ENCODE measurements at places on chromosomes 4 and X. TPM values are rescaled to one million over a fixed set of nuclear protein-coding genes. Genes with fewer than 3 reads are reported as not detected.
A peak's percentile ranks its signal among the peaks of the same experiment; 100 is the strongest.

ASB9 gene
- 0.66 TPM for polyA plus RNA-seq

GPR82 gene
- not detected for polyA plus RNA-seq

FGFBP1 gene
- 2,189 TPM for polyA plus RNA-seq

IL1RAPL1 gene
- polyA plus RNA-seq, result 1.6 TPM

CLCN5 gene
- 3.1 TPM for polyA plus RNA-seq

GSX2 gene
- not detected for polyA plus RNA-seq

DRD5 gene
- polyA plus RNA-seq, result not detected

FAM236C gene
- polyA plus RNA-seq, result not detected

HAND2 gene
- polyA plus RNA-seq, result not detected

FGD1 gene
- 8.8 TPM for polyA plus RNA-seq

ZNF674 gene
- 2.1 TPM for polyA plus RNA-seq

- no peaks in the 10 kb centered on the region for H3K27me3 ChIP-seq
- H3K4me3 ChIP-seq, result no peak overlapping the region
- no peaks in the 10 kb centered on the region for H3K36me3 ChIP-seq
- no peak for DNase-seq
- H3K27ac ChIP-seq, result no peak overlapping the region
Measured at GRCh38 chr4:18816228-18816895, 794.8 kb upstream of the LCORL start.

- DNase-seq, result no peak
- H3K4me3 ChIP-seq, result no peak overlapping the region
- no peaks in the 10 kb centered on the region for H3K36me3 ChIP-seq
- H3K27me3 ChIP-seq, result no peaks in the 10 kb centered on the region
Measured at GRCh38 chr4:151690876-151691275, 69.9 kb downstream of the GATB start.

GRCh38 chr4:111982089-111982488 lies 163.2 kb upstream of the FAM241A start:
- H3K36me3 ChIP-seq, result no peaks in the 10 kb centered on the region
- H3K4me1 ChIP-seq, result no peaks in the 10 kb centered on the region
- peaks cover 26% of the 10 kb centered on the region for H3K27me3 ChIP-seq
- no peak overlapping the region for H3K4me3 ChIP-seq

GRCh38 chr4:125268068-125268755 lies 46.5 kb upstream of the FAT4 start:
- no peaks in the 10 kb centered on the region for H3K36me3 ChIP-seq
- H3K4me1 ChIP-seq, result peaks cover 14% of the 10 kb centered on the region
- H3K27me3 ChIP-seq, result no peaks in the 10 kb centered on the region
- DNase-seq, result no peak
- no peak overlapping the region for H3K4me3 ChIP-seq
- no peak overlapping the region for H3K27ac ChIP-seq

GRCh38 chr4:163492951-163493504 lies 1.5 kb upstream of the TMA16 start:
- DNase-seq, result no peak
- no peak overlapping the region for H3K4me3 ChIP-seq
- no peaks in the 10 kb centered on the region for H3K27me3 ChIP-seq
- peaks cover 10% of the 10 kb centered on the region for H3K4me1 ChIP-seq
- no peaks in the 10 kb centered on the region for H3K36me3 ChIP-seq

DNA sequence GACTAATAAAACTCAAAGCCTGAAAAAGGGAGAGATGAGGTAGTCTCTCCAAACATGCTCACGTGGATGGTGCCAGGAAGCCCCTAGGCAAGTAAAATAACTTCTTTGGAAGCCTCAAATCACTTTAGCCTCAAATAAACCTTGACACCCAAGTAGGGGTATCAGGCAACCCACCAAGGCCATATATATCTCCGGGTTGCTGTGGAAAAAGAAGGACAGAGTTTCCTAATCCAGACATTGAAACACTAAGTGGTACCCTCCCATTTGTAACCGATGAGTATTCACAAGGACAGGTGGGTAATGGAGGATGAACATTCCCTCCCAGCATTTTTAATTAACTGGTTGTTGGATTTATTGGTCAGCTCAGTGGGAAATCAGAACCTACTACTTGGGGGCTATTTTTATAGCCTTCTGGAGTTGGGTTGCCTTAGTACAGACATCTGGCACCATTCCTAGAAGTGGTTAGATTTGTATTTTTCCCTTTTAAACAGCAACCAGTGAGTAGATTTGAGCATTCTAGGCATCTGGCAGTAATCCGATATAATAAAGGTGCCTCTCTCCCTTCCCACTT lies 87.7 kb downstream of the GPC3 start:
- H3K4me3 ChIP-seq, result no peak overlapping the region
- no peaks in the 10 kb centered on the region for H3K36me3 ChIP-seq
- H3K27me3 ChIP-seq, result no peaks in the 10 kb centered on the region
- H3K27ac ChIP-seq, result no peak overlapping the region
- DNase-seq, result no peak

GRCh38 chr4:17511051-17511450 lies 839 bp downstream of the QDPR start:
- peak overlapping the region; percentile 76 for H3K27ac ChIP-seq
- peaks cover 4% of the 10 kb centered on the region for H3K27me3 ChIP-seq
- H3K4me3 ChIP-seq, result peak overlapping the region; percentile 82
- DNase-seq, result no peak

DNA sequence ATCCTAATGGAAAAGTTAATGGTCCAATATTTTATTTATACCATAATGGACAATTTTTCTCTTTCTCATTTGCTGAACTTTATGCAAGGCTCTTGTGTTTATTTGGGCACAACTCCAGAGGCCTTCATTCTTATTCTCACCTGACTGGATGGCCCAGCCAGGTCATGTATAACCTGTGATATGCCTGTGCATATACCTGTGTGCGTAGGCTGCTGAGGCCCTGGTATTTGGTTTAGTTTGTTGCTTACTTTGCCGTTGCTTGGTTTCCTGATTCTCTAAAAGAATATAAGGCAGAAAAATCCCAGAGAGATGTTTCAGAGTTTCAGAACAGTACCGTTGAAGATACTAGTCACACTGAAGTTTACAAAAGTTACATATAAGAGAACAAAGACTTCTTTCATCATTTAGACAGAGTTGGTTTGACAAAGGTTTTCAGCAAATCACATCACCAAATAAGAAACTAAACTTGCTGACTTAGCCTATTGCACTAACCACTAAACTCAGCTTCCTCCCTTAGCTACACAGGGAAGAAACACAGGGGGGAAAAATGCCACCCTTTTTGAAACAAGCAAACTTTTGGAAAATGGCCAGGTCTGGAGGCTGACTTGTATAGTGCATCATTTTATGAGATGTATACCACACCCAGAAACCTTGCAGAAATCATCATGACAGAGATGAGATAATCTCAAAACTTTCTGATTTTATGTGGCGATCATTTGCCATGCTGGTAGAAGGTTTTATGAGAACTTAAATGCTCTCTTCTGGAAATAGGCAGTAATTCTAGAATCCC lies 248.5 kb downstream of the GRIA3 start:
- no peaks in the 10 kb centered on the region for H3K27me3 ChIP-seq
- H3K4me1 ChIP-seq, result no peaks in the 10 kb centered on the region

DNA sequence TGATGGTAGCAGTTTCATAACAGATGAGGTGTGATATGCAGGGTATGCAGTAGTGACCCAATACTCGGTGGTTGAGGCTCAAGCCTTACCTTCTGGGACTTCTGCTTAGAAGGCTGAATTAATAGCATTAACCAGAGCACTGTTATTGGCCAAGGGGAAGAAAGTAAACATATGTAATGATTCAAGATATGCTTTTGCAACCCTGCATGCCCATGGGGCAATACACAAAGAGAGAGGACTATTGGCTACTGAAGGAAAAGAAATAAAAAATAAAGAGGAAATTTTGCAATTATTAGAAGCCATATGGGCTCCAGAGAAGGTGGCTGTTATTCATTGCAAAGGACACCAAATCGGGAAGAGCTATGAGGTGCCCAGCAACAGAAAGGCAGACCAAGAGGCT lies 8.7 kb downstream of the GAGE10 start:
- H3K4me1 ChIP-seq, result peaks cover 11% of the 10 kb centered on the region
- H3K36me3 ChIP-seq, result no peaks in the 10 kb centered on the region
- no peak overlapping the region for H3K27ac ChIP-seq

GRCh38 chr4:111924696-111925095 lies 220.6 kb upstream of the FAM241A start:
- no peaks in the 10 kb centered on the region for H3K27me3 ChIP-seq
- DNase-seq, result no peak
- H3K36me3 ChIP-seq, result no peaks in the 10 kb centered on the region
- H3K27ac ChIP-seq, result no peak overlapping the region
- no peak overlapping the region for H3K4me3 ChIP-seq

- H3K27ac ChIP-seq, result no peak overlapping the region
- H3K36me3 ChIP-seq, result no peaks in the 10 kb centered on the region
- DNase-seq, result no peak
- H3K4me1 ChIP-seq, result no peaks in the 10 kb centered on the region
- H3K27me3 ChIP-seq, result no peaks in the 10 kb centered on the region
Measured at GRCh38 chrX:43493756-43494155, 162.3 kb upstream of the MAOA start.

DNA sequence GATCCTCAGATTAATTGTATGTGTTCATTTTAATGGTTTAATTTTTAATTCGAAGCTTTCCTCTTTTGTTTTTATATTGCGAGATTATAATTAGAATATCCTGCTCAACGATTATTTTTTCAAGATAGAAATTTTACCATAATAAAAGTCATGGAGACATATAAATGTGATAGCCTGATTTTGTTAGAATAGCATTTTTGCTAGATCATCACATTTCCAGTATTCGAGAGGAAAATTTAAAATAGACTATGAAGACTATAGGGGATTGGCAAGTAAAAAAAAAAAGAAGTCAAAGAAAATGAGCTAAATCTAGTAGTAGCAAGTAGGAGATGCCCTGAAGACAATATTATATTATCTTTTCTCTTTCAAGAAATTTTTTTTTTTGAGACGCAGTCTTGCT lies 60.6 kb downstream of the TENM3 start:
- peaks cover 24% of the 10 kb centered on the region for H3K4me1 ChIP-seq
- H3K27ac ChIP-seq, result no peak overlapping the region
- DNase-seq, result no peak
- H3K4me3 ChIP-seq, result no peak overlapping the region

GRCh38 chrX:43958529-43958928 lies 14.7 kb downstream of the NDP start:
- peaks cover 3% of the 10 kb centered on the region for H3K27me3 ChIP-seq
- no peak overlapping the region for H3K4me3 ChIP-seq
- H3K4me1 ChIP-seq, result no peaks in the 10 kb centered on the region
- DNase-seq, result peak; percentile 36
- H3K27ac ChIP-seq, result no peak overlapping the region

DNA sequence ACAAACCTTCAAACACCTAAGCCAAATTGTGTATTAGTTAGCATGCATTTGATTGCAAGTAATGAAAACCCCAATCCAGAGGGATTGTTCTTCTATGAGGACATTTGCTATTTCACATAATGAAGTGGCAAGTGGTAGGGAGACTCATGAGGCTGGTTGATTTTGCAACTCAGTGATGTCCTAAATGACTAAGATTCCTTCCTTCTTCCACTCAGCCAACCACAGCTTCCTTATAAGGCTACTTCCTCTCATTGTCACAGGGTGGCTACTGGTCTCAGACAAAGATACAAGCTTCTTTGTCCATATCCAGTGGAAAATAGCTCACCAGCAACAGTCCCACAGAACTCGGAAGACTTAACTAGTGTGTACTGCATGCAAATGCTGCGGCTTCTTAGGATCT lies 5.3 kb upstream of the OTC start:
- DNase-seq, result no peak
- no peaks in the 10 kb centered on the region for H3K36me3 ChIP-seq
- no peak overlapping the region for H3K4me3 ChIP-seq
- no peaks in the 10 kb centered on the region for H3K4me1 ChIP-seq

DNA sequence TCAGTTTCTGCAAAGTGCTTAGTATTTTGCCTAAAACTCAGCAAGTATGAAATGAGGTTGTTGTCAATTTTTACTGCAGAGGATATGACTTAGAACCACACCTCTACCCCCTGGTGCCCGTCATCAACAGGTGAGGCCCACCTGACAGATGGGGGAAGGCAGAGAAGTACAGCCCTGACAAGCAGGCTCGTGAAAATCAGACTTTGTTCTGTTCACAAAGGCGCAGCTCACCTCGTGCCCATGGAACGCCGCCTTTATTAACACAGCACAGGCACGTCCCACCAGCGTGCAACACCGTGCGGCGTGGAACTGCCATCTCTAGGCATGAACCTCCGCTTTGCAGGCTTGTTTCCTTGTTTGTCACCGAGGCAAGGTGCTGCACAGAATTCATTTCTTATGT lies 13.3 kb downstream of the CYP4V2 start:
- no peak for DNase-seq
- H3K4me3 ChIP-seq, result no peak overlapping the region
- H3K4me1 ChIP-seq, result no peaks in the 10 kb centered on the region
- no peak overlapping the region for H3K27ac ChIP-seq
- no peaks in the 10 kb centered on the region for H3K27me3 ChIP-seq

DNA sequence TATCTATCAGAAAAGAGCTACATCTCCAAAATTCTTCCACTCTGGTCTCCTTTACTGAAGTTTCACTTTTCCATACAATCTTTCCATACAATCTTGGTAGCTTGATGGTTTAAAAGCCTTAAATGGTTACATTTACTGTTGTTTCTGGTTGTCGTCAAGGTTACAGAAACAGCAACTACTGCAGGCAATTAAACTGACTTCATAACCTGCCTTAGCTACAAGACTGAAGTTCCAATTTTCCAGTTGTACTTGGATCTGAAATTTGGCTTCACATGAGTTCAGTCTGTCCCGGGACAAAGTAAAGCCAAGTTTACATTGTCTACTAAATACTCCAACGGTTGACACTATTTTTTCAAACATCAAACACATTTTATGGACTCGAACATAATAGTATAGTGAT lies 326.4 kb downstream of the ANKRD50 start:
- no peak overlapping the region for H3K4me3 ChIP-seq
- no peaks in the 10 kb centered on the region for H3K27me3 ChIP-seq
- DNase-seq, result no peak
- H3K36me3 ChIP-seq, result no peaks in the 10 kb centered on the region
- no peak overlapping the region for H3K27ac ChIP-seq

GRCh38 chr4:131063878-131064277 lies 1967.9 kb downstream of the C4orf33 start:
- H3K27me3 ChIP-seq, result no peaks in the 10 kb centered on the region
- DNase-seq, result no peak
- no peaks in the 10 kb centered on the region for H3K4me1 ChIP-seq
- H3K36me3 ChIP-seq, result no peaks in the 10 kb centered on the region
- H3K4me3 ChIP-seq, result no peak overlapping the region
- no peak overlapping the region for H3K27ac ChIP-seq

DNA sequence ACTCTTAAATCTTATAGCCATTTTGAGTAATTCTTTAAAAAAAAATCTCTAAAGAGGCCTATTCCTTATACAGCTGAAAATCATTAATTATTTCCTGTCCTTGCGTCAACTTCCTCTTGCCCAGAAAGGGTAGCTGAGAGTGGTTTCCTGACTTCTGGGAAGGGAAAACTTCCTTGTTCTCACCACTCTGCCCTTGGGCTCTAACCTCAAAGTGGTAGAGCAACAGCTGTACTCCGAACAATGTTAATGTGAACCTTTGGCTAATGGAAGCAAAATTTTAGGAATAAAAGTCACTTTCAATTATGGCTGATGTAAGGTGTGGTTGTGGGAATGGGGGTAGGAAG lies 15.3 kb downstream of the KLHL2 start:
- H3K4me3 ChIP-seq, result peak overlapping the region; percentile 42
- no peaks in the 10 kb centered on the region for H3K27me3 ChIP-seq
- peak overlapping the region; percentile 86 for H3K27ac ChIP-seq
- H3K4me1 ChIP-seq, result peaks cover 23% of the 10 kb centered on the region

Measured in keratinocyte (primary cell).